Cardiac fibroblast (primary cell): ENCODE measurements at places on chromosomes 2 and 18.

GRCh38 chr2:178806543-178806942 is 680 bp downstream of the TTN start:
- no peak for DNase-seq

DNA sequence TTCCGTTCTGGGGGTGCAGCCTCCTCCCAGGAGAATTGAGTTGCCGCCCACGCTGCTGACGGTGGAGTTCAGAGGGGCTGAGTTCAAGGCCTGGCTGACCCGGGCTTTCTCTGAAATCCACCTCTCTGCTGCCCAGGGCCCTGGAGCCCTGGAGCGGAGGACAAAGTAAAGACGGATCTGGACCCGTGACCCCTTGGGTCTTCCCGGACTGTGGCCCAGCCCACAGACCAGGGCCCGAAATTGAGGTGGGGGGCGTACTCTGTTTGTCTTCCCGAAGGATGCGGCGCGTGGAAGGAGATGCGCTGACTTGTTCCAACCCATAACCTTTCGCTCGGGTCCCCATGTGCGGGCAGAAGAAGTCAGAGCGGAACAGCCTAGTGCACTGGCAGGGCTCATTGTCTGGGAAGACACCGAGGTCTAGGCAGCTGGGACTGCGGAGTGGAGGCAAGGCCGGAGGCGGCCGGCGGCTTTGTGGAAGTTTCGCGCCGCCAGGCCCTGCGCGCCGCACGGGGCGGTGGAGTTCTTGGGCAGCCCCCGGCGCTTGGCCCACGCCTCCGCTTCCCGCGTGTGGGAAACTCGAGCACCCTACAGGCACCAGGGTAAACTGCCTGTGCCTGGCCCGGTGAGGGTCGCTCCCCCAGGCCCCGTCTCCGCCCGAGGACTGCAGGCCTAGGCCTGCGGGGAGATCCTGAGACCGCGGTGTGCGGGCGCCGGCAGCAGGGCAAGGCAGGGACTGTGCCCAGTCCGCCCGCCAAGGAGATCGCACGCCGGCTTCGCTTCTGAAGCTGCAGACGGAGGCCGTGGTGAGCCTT is 9.8 kb downstream of the POU3F3 start:
- DNase-seq: no peak

DNA sequence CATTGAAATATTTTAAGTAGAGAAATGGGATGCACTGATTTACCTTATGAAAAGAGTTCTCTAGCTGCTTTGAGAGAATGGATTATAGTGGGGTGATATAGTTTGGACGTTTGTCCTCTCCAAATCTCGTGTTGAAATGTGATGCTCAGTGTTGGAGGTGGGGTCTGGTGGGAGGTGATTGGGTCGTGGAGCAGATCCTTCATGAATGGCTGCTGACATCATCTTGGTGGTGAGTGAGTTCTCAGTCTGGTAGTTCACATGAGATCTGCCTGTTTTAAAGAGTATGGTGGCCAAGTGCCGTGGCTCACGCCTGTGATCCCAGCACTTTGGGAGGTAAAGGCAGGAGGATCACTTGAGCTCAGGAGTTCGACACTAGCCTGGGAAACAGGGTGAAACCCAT is 58.7 kb upstream of the SH3RF3 start:
- DNase-seq: no peak

DNA sequence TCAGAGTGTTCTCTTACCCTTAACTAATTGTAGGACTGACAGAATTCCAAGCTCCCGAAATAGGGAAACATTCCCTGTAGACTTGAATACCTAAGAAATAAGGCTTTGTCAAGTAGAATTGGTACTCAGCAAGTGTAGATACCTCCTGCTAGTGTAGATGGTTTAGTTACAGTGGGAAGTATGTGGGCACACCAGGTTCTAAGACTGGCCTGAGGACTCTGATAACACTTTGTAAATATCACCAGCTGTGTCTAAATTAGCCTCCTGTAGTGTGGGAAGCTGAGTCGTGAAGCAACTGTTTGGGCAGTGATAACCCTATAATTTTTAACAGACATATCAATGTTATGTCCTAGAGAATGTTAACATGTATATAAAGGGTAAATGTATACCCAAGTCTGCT is 304.5 kb downstream of the SLC8A1 start:
- DNase-seq: no peak

DNA sequence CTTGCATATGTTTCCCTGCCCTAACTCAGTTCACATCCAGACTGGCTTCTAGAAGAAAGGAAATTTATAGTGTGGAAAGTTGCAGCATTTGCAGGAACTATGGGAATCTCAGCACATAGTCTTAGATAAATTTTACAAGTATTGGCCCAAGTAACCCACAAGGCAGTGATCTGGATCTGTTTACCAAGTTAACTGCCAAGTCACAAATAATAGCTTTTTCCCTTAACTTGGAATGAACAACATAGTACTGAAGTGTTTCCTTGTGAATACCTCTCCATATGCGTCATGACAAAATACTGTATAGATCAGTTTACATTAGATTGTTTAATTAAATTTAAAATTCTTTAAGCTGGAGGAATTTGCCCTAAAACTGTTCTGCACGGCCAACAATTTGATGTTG is 255.8 kb upstream of the EPAS1 start:
- DNase-seq: peak; percentile 25

GRCh38 chr2:236782938-236783337 is 213.3 kb downstream of the ACKR3 start:
- no peak for DNase-seq

GRCh38 chr2:147631294-147631693 is 213.5 kb upstream of the ACVR2A start:
- no peak for DNase-seq

- no peak for DNase-seq
These were observed 115.3 kb upstream of the CXCR4 start for GRCh38 chr2:136233298-136233697.

DNA sequence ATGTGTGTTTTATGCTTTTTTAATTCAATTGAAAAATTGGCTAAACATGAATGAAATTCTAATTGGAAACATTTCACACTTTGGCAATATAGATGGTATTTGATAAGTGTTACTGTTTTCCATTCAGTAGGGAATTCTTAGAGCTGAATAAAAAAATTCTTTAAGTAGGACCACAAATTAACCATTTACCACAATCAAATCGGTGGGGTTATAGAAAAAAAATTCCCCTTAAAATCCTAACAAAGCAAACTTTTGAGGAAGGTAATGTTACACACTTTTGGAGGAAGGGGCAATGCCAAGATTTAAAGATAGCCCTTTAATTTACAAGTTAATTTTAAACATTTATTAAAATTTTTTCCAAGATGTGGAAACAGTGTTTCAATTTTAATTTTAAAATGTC is 279.0 kb upstream of the FIGN start:
- no peak for DNase-seq

- DNase-seq: no peak
These were observed 27.7 kb upstream of the AP1S3 start for GRCh38 chr2:223865124-223865523.

DNA sequence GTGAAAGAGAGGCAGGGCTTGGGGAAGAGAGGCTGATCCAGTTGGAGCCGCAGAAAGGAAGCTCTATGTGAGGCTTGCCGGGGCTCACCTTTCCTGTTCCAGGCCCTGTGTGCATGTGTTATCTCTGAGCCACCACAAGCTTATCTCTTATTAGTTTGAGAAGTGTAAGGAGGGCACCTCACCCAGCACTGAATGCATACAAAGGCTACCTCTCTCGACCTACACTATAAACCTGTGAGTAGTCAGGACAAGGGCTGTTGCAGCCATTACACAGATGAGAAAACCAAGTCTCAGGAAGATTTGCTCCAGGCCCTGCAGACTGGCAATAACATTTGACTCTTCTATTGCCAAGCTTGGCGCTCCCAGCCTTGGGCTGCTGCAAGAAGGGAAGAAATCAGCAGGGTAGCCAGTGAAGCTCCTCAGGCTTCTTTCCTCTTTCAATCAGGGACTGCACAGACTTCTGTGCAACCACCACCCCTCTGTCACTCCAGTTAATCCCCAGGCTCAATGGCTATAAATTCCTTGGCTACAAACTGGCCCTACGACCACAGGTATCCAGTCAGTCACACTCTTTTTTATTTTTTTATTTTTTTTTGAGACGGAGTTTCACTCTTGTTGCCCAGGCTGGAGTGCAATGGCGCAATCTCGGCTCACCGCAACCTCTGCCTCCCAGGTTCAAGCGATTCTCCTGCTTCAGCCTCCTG is 73.8 kb downstream of the CLHC1 start:
- DNase-seq: no peak

GRCh38 chr2:236755278-236755840 is 185.7 kb downstream of the ACKR3 start:
- no peak for DNase-seq

- peak; percentile 39 for DNase-seq
These were observed 24.7 kb upstream of the DARS1 start for GRCh38 chr2:136010126-136010525.

GRCh38 chr18:492451-492850 is 8.1 kb downstream of the COLEC12 start:
- no peak for DNase-seq

- DNase-seq: no peak
These were observed 18.2 kb upstream of the HMSD start for GRCh38 chr18:63930773-63931354.

DNA sequence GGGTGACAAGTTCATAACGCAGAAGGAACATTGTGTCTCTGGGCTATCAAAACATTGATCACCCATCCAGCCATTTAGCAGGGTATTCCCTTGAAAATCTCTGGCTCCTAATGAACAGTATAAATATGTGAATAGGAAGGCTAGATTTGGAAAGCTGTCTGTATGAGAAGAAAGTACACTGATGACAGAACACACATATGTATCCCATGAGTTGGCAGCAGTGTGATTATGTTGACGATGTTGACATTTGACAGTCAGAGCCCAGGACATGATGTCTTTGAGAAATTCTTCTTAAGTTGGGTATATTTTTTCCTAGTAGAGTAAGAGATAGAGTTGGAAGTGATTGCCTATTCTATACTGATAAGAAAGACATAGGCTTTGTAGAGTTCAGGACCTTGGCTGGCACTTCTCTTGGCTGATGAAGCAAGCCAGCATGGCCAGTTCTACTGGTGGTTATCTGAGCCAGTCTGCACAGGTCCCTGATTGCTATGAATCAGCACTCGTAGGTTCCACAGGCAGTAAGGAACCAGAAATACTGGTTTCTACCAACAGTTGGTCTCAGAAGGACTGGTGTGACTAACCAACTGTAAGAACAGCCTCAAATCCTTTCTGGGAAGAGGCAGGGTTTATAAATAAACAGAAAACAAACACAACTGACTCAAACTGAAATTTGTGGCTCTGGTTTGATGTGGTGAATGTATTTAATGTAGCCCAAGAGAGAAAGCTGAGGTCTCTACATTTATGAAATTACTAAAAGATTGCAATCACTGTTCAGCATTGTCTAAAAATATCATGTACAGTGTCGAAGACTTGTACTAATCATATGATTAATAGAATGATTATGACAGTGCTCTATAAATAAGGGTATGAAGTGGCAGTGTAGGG is 43.9 kb upstream of the RAPH1 start:
- DNase-seq: peak; percentile 68

GRCh38 chr2:226660526-226660925 is 139.1 kb downstream of the IRS1 start:
- peak; percentile 98 for DNase-seq

DNA sequence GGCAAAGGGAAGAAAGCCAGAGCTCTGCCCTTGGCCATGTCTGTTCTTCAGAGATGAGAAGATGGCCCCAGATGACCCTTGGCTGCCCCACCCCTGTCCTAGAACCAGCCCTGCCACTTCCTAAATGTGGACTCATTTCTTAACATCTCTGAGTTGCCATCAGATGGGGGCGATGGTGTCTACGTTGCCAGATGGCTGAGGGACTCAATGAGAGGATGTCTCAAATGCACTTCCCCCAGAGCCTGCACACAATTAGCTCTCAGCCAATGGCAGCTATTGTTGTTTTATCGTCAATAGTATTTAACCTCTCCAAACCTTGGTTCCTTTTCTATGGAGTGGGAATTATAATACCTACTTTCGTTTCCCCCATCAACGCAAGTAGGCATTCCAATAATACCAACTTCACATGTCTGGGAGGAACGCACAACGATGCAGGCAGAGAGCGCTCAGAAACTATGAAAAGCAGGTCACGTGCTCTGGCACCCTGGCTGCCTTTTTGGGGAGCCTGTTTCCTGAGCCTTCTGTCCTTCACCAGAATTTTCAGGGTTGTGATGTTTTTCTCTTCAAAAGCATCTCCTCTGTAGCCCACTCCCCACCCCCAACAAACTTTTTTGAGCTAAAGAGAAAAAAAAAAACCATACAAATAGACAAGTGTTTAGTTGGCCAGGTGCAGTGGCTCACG is 100.3 kb downstream of the MCFD2 start:
- DNase-seq: no peak

GRCh38 chr18:75290737-75291358 is 80.3 kb downstream of the TSHZ1 start:
- no peak for DNase-seq

DNA sequence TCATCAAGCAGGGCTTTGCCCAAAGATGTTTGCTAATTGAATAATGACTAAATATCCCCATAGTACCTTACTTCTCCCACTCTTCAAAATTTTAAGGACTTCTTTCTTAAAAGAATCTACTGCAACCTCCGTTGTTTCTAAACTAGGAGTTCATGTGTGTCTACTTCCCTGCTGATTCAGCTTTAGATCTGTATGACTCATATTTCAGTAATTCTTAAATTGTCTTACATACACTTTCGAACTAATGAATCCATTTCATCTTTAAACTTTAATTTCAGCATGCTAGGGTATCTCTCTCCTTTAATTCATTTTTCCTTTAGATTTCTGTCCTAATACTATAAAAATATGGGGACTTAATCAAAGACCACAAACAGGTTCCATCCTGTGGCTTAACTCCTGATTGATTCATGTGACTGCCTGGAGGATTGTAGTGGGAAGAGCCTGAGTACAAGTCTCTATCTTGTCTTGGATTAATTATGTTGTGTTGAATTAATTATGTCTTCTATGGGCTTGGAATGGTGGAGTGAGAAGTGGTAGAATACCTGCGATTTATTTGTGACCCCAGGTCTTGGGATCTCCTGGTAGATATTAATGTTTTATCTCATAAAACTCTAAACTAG is 24.9 kb upstream of the COL5A2 start:
- peak; percentile 43 for DNase-seq

GRCh38 chr2:112606547-112606946 is 22.1 kb downstream of the CHCHD5 start:
- no peak for DNase-seq

DNA sequence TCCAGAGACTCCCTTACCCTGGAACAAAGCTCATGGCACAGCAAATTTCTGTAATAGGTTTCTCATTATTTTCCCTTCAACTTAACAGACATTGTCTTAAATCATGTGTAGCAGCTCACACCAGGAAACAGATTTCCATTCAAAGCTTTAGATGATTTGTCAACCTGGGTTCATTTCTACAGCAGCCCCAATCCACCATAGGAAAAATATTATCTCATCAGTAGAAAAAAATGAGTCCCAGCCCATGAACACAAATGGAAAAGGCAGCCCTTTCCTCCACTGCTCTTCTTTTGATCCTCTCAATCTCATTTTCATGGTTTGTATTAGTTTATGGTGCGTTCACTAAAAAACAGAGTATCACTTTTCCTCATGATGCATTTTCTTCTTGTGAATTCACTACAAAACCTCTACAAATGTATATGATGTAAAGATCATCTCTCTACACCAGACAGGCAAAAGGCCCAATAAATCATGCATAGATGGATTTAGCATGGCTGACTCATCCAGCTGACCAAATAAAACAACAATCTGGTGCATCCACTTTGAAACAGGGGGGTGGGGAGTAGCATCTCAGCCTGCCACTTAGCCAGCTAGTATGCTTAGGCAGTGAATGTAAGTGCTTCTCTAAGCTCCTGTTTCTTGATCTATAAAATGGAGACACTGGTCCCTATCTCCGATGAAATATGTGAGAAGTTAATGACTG is 78.6 kb downstream of the SATB2 start:
- DNase-seq: peak; percentile 72
